ENCODE measurements at places on chromosomes 16 and 17. TPM values are rescaled to one million over a fixed set of nuclear protein-coding genes. Genes with fewer than 3 reads are reported as not detected.

Gene CSNK2A2
- total RNA-seq: 24.6 TPM

Gene GHDC
- 4.1 TPM for total RNA-seq

Gene SLC5A2
- total RNA-seq: under 0.01 TPM

Gene SDK2
- under 0.01 TPM for total RNA-seq

Gene TBC1D3
- not detected for total RNA-seq

Gene C16orf54
- not detected for total RNA-seq

Gene GAA
- total RNA-seq: 18.6 TPM

Gene ASB16
- not detected for total RNA-seq

Gene TEKT3
- not detected for total RNA-seq

Gene MYADML2
- total RNA-seq: not detected

Gene KRT222
- total RNA-seq: not detected
